Stimulated activated memory B cell treated with anti-CD40 and anti-IgM and Interleukin-4, amounts not matched to agents 10 μg/mL and 1 μg/mL and 100 μg/mL, for 72 hours (primary cell): ENCODE measurements at places on chromosomes 1 and 21.

- no peak for ATAC-seq
Measured at GRCh38 chr21:27221077-27221476, 254.2 kb upstream of the ADAMTS5 start.

GRCh38 chr1:43156026-43156425 is 16.1 kb downstream of the EBNA1BP2 start:
- no peak for ATAC-seq

GRCh38 chr21:32523988-32524719 is 61.2 kb downstream of the TCP10L start:
- no peak for ATAC-seq

- no peak for ATAC-seq
Measured at GRCh38 chr1:245245021-245245667, 90.4 kb downstream of the KIF26B start.

DNA sequence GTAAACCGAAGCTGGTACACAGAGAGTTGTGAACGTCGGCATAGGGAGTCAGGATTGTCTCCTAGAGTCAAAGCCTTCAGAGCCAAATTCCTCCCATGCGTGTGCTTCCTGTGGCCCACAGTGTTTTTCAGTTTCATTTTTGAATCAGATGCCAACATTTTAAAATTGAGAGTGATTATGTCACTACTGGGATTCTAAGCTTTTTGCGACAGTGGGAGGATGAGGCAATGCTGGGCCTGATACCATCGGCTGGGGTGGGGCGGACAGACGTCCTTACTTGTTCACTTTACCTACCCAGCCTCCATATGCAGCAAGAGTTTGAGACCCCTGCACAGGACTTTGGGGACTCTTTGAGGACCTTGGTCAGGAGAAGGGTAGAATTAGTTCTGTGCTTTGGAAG is 1.3 kb upstream of the KLHDC7A start:
- no peak for ATAC-seq

DNA sequence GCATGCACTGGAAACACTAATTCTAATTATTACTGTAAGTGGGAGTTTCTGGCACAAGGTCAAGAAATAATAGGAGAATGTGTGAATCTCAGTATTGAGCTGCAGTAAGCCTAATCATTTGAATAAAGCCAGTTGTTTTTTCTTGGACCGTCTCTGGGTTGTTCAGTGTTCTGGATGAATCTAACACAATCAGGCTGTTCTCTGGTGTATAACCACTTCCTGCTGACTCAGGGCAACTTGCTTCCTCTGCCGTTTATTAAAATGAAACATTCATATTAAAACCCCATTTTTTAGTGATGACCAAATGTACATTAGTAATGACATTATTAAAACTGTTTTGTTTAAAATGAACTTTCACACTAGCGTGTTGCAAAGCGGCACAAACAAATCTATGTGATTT is 273.1 kb upstream of the SNX7 start:
- ATAC-seq: no peak

GRCh38 chr1:173422456-173422976 is 54.6 kb upstream of the PRDX6 start:
- peak; percentile 54 for ATAC-seq

GRCh38 chr1:53410100-53410541 is 49.1 kb upstream of the DMRTB1 start:
- ATAC-seq: peak; percentile 68

- ATAC-seq: no peak
Measured at GRCh38 chr1:160853754-160854153, 8.9 kb downstream of the CD244 start.

- ATAC-seq: no peak
Measured at GRCh38 chr1:150810958-150811659, 3.0 kb upstream of the CTSK start.

DNA sequence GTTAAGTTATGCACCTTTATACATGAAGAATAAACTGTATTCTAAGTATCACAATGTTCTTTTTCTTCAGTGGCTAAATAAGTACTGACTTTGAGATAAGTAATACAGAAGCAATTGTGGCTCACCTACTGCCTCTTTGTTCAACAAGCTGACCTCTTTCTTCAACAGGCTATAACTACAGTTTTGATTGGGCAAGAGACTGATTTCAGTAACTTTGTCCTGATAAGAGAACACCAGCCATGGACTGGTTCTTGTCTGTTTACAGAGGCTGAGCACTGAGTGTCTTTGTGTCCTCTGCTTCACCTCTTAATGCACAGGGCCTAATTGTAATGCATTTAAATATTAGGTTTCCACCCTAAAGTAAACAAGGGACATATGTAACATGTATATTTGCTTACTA is 34.6 kb upstream of the PDE4B start:
- no peak for ATAC-seq

- ATAC-seq: peak; percentile 92
Measured at GRCh38 chr1:113178106-113178505, 105.1 kb downstream of the LRIG2 start.

DNA sequence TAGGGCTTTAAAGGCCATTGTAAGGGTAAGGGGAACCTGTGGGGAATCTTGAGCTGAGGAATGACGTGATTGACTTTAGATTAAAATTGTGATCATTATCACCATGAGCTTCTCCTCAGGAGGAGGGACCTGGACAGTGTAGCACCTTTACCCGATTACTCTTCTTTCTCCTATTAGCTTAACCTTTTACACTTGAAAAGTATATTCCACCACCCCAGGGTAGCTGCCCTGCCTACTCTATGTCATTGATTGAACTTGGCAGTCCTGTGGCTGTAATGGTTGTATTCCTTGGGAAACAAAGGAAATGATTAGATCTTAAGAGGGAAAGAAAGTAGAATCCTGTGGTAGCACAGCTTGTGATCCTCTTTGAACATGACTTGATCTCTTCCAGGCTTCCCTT is 47.7 kb downstream of the CACHD1 start:
- no peak for ATAC-seq

- ATAC-seq: peak; percentile 67
Measured at GRCh38 chr1:167439301-167439988, 78.9 kb downstream of the CD247 start.

- ATAC-seq: no peak
Measured at GRCh38 chr1:245045087-245045881, 109.5 kb upstream of the KIF26B start.

DNA sequence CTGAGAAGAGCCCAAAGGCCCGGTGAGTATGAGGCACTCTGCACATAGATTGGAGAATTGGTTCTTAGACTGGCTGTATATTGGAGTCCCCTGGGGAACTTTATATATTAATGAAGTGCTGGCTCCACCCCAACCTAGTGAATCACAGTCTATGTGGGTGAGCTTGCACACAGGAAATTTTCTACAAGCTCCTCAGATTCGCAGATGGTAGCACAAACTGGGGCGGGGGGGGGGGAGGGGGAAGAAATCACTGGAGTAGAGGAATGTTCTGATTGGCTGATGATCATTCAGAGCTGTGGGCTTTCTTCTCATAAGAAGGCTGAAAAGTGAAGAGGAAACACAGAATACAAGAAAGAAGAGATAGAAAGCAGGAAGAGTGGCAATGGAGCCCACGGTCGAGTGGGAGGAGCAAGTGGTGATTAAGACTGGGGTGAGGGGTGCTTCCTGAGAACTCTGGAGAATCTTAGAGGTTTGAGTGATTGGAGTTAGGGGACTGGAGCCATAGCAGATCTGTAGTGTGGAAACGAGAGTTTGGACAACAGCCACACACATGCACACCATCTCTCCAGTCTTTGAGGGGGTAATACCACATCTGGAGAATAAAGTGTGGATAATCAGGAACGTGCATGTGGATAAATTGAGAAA is 465.9 kb upstream of the DAB1 start:
- no peak for ATAC-seq

DNA sequence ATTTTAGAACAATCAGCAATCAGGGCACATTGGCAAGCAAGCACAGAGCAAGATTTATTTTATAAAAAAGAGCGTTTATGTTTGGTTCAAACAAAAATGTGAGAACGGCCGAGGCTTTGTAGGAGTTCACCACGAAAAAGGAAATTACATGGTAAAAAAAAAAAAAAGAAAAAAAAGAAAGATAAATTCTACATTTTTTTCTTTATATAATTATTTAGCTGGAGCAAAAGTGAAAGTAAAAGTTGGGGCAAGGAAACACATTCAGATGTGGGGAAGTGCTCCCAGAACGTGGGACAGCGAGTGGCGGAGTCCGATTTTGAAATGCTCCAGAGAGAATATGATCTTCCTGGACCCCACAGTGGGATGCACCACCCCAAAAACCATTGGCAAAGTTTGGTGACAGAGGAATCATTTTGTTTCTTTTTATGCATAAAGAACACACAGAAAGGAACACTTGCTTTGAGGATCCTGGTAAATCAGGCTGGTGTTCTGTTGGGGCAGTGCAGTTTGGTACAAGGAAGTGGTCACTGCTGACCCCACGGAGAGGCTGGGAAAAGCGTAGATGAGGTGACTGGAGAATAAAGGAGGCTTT is 16.3 kb upstream of the ATP5PO start:
- no peak for ATAC-seq

- ATAC-seq: no peak
Measured at GRCh38 chr1:239672256-239672655, 285.9 kb downstream of the CHRM3 start.

DNA sequence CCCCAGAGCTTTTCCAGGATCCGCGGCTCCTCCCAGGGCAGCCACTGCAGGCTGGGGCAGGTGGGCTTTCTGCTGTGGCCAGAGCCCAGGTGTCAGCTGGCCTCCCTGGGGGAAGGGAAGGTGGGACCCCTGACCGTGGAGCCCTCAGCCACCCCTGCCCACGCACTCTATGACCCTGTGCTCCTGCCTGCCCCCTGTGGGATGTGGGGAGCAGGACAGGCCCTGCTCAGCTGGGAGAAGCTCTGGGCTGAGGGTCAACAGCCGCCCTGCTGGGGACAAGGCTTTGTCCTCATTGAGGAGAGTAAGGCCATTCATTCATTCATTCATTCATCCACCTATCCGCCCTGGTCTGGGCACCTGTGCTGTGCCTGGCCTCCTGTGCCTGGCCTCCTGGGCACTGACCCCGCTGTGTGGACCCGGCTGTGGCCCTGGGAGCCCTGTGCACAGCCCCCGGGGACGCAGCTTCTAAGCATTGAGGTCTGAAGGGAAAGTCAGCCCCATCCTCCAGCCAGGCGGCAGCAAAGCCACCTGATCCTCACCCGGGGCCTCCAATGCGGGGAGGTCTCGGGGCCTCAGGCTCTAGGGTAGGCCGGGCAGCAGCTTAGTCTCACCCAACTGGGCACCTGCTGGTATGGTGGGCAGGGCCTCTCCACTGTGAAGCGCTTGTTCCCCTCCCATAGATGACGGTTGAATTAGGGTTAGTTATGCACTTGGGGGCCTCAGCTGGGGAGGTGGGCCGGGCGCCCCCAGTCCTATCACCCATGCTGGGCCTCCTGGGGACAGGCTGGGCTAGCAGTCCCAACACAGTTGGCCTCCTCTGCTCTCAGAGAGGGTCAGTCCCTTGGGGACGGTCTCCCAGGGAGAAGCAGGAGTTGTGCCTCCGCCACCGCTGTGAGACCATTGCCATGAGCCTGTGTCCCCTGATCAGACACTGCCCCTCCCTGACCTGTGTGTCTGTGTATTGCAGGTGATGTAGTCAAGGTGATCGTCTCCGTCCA is 6.0 kb downstream of the TNFRSF14 start:
- ATAC-seq: peak; percentile 32

- no peak for ATAC-seq
Measured at GRCh38 chr21:42375506-42375905, 9.2 kb upstream of the TFF1 start.

GRCh38 chr1:9599741-9600140 is 11.0 kb downstream of the TMEM201 start:
- no peak for ATAC-seq

DNA sequence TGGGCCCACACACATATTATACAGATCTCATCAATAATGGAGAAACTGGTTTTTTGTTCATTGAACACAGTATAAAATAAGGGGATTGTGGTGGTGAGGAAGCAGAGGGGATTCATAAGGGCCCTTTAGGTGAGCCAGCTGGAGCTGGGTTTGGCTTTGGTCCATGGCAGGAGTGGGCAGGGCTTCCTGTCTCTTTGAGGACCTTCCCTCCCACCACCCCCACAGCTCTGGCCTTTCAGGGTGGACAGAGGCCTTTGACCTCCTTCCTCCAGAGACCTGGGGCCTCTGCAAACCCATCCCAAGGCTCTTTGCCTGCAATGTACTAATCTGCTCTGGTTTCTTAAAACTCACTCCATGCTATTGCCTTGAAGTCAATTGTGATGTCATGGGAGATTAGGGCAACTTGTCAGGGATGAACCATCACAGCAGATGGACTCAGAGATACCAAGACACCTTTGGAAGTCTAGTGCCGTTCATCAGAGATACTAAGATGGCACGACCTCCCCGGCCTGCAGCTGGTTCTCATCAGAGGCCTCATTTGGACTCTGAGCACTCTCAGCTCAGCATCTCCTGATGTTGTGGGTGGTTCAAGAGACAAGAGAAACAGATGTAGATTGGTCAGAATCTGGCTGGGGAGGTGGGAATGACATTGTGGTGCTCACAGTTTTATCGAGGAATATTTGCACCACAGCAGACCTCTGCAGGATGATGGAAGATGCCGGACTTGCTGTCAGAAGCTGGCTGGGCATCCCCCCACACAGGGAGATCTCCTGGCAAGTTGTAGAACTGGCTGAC is 37.9 kb downstream of the LHX4 start:
- ATAC-seq: no peak

- no peak for ATAC-seq
Measured at GRCh38 chr21:32728848-32729247, 1.0 kb upstream of the SYNJ1 start.

- no peak for ATAC-seq
Measured at GRCh38 chr1:51189421-51190073, 46.5 kb upstream of the RNF11 start.

DNA sequence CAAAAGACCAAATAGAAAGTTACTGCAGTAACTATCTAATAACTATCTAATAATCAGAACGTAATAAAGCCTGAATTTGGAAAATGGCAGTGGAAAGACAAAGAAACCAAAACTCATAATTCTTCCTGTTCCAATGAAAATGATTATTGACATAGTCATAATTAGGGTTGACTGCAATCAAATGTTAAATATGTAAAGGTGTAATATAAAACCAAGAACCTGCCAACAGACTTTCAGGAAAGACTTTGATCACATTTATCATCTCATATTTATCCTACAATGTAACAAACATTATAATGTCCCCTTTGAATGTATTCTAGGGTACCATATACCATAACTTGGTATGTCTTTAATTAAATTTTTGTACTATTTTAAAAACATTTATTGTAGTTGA is 26.9 kb downstream of the NRIP1 start:
- no peak for ATAC-seq

- ATAC-seq: no peak
Measured at GRCh38 chr1:46490656-46491442, 1.2 kb downstream of the DMBX1 start.
